ENCODE measurements at places on chromosomes 1 and 21.

DNA sequence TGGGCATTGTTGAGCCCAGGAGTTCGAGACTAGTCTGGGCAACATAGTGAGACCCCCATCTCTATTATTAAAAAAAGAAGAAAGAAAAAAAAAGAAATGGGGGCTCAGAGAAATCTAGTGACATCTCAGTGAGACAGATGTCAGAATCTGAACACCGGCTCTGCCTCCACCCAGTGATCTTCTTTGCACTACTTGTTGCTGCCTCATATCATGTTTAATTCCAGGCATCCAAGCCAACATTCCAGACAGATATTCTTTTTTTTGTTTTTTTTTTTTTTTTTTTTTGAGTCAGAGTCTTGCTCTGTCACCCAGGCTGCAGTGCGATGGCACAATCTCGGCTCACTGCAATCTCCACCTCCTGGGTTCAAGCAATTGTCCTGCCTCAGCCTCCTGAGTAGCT lies 5.0 kb upstream of the ARL8A start:
- no peak for DNase-seq

DNA sequence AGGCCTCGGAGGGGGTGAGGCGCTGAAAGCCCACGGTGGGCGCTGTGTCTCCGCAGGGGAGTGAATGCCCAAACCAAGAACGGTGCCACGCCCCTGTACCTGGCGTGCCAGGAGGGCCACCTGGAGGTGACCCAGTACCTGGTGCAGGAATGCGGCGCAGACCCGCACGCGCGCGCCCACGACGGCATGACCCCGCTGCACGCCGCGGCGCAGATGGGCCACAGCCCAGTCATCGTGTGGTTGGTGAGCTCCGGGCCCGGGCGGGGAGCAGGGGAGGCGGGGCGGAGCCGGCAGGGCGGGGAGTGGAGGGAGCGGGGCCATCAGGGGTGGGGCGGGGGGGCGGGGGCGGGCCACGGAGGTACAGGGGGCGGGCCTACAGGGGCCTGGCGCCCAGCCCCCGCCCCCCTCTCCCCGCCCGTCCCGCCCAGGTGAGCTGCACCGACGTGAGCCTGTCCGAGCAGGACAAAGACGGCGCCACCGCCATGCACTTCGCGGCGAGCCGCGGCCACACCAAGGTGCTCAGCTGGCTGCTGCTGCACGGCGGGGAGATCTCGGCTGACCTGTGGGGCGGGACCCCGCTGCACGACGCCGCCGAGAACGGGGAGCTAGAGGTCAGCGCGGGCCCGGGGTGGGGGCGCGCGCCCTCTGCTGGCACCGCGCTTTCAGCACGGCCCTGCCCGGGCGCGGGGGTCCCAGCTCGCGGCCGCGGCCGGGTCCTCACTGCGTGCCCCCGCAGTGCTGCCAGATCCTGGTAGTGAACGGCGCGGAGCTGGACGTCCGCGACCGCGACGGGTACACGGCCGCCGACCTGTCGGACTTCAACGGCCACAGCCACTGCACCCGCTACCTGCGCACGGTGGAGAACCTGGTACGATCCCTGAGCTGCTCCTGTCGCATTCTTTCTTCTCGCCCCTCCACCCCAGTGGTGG lies 15.9 kb downstream of the ESPN start:
- DNase-seq, result no peak

GRCh38 chr1:114695430-114696058 lies at the start of gene AMPD1:
Gene AMPD1, minus strand, starts transcription at chr1:114695546. Its CDS starts 75 bp downstream, at chr1:114695471.
- DNase-seq, result no peak

GRCh38 chr1:19533626-19534025 lies 48.3 kb upstream of the CAPZB start:
- no peak for DNase-seq

GRCh38 chr1:6245086-6245868 lies 1.3 kb downstream of the HES3 start:
- DNase-seq, result peak; percentile 69

- DNase-seq, result no peak
These were observed 91.6 kb downstream of the SCCPDH start for GRCh38 chr1:246815693-246816270.

- no peak for DNase-seq
These were observed 124.2 kb upstream of the LMO4 start for GRCh38 chr1:87204441-87204840.

DNA sequence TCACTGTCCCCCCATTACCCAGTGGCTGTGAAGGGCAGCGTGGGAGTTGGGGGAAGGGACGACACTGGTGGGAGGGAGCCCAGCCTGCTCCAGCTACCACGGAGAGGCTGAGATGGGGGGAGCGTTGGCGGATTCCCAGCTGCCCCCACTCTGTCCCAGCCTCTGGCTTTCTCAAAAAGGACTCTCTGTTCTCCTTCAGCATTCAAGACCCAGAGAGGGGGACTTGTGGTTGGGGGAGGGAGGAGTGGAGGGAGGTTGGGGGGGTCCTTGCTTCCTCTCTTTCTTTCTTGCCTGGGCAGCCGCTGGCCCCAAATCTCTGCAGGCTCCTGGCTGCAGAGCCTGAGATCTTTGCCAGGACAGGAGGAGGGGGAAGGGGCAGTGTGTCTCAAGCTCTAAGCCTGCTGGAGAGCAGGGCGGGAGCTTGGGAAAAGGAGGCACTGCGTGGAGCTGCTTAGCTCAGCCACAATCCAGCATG lies 2.2 kb downstream of the ATP1A2 start:
- DNase-seq, result no peak

DNA sequence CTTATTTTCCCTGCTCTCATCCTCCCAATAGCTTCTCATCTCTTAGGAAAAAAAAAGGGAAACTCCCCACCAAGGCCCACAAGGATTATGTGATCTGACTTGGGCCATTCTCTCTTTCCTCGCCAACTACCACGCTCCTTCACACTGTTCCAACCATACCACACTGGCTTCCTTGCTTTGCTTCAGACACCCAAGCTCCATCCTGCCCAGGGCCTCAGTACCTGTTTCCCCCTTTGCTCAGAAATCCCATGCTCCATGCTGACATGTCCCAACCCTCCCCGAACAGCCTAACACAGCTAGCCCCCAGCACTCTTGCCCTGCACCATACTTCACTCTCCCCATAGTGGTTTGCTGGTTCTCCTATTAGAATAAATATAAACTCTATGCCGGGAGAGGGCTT lies 39.2 kb downstream of the MAB21L3 start:
- no peak for DNase-seq

- DNase-seq, result no peak
These were observed 515 bp downstream of the MAN1C1 start for GRCh38 chr1:25616987-25617624.

- peak; percentile 88 for DNase-seq
These were observed 1.1 kb upstream of the TMEM167B start for GRCh38 chr1:109089242-109090015.

DNA sequence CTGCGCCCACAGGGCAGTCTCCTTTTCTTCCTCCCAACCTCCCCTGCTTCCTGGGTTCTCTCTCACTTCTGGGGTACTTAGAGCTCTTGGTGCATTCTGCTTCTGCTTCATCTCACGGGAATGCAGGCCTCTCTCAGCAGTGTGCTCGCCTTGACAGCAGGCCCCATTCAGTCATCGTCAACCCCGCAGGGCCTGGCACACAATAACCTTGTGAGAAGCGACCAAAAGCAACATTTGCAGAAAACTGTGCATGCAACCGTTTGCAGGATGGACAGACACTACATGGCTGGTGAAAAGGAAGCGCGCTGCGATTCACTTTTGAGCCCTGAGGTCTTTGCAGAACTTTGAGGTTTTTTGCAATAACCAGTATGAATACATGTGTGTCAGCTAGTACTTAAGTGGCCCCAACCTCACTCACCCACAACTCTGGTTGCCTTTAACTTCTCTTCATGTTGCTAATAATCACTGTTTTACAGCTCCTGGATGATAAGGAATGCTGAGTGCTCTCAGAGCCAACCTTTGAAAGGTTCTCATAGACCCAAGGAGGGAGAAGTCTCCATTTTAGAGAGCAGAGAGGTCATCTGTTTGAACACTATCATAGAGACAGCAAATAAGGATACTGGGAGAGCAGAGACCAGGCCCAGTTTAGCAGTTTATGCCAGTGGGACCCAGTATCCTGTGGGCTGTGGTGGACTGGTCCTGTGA lies 2.5 kb upstream of the CD160 start:
- no peak for DNase-seq

DNA sequence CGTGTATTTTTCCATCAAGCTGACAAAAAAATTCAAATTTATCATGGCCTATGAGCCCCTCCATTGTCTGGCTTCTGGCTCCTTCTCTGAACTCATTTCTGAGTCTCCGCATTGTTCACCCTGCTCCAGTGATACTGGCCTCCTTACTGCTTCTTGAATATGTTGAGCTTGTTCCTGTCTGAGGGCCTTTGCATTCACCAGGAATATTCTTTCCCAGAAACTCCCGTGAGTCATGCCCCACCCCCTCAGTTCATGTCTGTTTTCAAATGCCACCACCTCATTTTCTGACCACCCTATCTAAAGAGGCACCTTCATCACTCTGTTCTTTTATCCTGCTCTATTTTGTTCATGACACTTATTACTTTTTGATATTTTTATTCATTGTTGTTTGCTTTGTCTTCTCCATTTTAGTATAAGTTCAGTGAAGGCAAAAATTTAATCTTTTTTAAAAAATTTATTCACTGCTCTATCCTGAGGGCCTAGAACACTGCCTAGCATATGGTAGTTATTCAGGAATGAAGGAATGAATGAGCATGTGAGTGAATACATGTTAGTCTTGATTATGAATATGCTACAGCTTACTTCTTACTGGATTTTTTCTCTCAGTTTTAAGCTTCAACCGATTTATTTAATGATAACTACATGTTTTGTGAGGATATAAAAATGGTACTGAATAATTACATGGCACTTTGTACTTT lies 140.4 kb upstream of the C1orf105 start:
- no peak for DNase-seq

- DNase-seq, result no peak
These were observed 52.2 kb downstream of the ASB17 start for GRCh38 chr1:75879985-75880384.

- no peak for DNase-seq
These were observed 15.5 kb downstream of the TMEM59 start for GRCh38 chr1:54037476-54037875.

GRCh38 chr1:54979327-54979891 lies 1.0 kb upstream of the TMEM61 start:
- DNase-seq, result no peak

DNA sequence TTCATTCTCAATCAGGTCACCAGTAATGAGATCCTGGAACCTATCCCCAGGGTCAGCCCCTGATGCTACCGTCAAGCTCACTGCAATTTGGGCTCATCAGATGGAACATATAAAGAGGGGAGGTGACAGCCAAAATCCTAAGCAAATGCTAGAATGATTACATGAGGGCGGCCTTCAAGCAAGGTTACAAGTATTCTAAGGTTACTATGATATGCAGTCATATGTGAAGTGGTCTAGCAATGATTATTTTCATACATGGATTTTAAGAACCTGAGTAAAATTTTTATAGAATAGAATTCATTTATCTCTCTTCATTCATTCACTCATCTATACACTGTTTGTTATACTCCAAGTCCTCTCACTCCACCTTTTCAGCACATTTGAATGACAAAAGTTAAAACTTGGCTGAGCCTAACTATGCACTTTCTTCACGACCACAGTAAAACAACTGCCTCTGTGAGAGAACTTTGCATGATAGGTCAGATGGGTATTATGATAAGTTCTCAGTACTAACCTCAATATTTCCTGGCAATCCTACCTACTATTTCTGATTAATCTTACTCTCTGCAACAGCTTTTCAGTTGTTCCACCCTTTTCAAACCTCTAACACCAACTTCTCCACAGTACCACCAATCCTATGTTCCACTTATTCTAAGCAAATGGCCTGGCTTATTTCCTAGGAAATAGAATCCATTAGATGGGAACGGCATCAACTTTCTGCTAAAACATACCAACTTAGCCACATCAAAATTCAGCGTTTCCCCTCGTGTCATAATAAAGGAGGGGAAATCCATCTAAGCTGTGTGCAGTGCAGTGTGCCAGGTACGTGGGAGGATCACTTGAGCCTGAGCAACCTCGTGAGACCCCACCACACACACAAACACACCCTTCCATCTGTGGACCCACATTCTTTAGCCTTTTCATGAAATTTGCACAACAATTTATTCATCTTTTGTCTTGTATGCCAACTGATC lies 32.0 kb downstream of the LHX9 start:
- no peak for DNase-seq

- DNase-seq, result no peak
These were observed 155.0 kb downstream of the KCNH1 start for GRCh38 chr1:210978974-210979354.

DNA sequence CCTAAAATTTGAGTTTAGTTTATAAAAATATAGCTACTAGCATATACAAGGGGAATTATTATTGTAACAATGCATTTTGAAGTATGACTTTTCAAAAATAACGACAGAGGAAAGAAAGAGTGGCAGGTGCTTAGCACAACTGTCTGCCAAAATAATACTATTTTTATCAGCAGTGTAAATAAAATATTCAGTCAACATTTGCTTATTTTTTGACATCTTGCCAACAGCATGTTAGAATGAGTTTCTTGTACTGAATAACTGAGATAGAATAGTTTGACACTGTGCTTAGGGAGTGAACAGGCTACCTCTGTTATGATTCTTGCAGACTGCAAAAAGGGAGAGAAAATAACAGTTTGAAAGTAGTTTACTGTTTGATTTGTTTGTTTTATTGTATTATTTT lies 909.8 kb downstream of the BRINP3 start:
- DNase-seq, result no peak

DNA sequence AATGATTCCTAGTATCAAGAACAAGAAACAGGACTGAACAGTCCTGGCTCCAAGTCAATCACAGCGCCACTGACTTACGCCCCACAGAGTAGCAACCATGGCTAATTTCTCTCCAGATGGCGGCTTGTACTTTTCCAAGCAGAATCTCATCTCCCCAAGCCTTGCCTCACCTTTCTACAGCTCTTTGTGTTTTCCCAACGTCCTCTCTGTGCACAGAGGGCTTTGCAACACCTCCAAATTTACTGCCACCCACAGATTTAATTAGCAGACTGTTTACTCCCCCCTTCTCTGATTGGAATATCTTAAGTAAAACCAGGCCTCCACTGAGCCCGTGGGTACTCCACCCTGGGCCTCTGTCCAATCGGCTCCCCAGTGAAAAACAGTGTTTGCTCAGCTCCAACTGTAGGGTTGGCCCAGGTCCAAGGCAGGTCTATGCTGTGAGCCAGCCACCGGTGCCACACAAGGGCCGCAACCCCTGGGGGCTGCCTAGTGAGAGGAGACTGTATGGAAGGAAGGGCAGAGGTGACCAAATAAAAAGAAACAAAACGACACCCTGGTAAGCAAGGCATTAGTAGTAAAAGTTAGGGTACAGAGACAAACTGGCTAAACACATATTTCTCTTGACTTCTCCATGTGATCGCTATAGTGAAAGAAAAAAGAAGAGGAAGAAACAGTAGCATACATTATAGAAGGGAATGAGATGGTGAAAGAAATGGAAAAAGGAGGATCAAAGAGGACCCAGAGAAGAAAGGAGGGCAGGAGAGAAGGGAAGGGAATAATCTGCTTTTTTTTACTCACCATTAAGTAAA lies 128.4 kb upstream of the SOD1 start:
- DNase-seq, result peak; percentile 92

DNA sequence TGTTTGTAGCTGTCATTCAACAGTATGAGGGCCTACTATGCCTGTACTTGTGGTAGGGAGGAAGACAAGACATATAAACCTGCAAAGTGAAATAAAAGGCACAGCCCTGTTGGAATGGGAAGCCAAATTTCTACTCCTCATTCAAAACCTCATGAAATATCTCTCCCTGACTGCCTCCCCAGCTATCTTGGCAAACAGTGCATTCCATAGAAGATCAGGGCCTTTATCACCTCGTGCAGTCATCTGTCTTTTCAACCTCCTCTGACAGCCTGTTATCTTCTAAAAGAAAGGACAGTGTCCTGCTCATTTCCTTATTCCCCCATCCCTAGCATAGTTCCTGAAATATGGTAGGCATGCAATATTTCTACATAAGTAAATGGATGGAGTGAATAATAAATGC lies 71.0 kb downstream of the SH3GLB1 start:
- no peak for DNase-seq

Data from DMS153 (cell line).